ENCODE measurements at places on chromosomes 11 and 22.

DNA sequence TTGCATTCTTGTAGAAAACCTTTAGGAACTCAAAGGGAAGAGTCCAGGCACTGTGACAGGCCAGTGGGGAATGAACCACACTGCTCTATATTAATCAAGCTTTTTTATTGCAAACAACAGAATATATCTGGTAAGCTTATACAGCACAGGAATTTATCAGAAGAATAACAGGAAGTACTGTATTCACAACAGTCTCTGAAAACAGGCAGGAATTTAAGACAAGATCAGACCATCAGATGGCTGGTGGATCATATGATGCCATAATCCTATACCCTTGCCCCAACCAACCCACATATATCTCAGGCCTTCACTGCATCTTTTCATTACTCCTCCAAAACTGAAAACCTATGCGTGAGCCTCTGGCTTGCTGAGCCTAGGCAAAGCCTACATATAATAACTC lies 1.0 kb upstream of the HTATIP2 start:
- DNase-seq, result no peak

GRCh38 chr22:29351891-29352290 lies 36.4 kb upstream of the RASL10A start:
- DNase-seq, result no peak

DNA sequence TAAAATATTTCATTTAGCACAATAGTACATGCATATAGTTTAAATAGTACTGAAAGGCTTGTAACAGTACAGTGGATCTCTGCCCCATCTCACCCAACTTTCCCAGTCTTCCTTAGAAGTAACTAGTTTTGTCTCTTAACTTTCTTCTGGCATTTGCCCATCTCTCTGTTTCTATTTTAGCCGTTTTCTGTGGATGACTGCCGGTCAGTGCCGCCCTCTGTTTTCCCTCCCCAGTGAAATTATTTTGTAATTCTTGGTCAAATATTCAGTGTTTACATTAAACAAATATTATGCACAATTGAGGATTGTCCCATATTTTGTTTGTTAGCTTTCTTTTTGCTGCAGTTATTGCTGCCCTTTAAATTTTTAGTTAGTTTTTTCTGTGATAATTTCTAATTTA lies 8.3 kb downstream of the PDHX start:
- no peak for DNase-seq

GRCh38 chr11:79193663-79194310 lies 247.0 kb downstream of the TENM4 start:
- DNase-seq, result no peak

GRCh38 chr11:94771390-94771789 lies 3.2 kb downstream of the AMOTL1 start:
- DNase-seq, result no peak

GRCh38 chr22:49023161-49023878 lies 804.4 kb downstream of the BRD1 start:
- no peak for DNase-seq

DNA sequence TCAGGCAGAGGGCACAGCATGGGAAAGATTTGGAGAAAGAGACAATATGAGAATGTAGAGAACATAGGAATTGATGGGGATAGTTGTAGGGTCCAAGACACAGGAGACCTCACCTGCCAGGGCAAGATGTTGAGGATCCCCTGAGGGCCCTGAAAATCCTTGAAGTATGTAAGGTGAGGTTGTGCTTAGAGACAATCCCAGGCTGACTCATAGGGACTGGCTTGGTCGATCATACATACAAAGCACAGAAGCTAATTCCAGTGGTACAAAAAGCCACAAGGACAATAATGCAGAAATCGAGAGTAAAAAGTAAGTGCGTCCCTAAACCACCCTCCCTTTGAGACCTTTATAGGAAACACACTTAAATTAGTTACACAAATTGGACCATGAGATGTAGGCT lies 468.2 kb downstream of the MIAT start:
- no peak for DNase-seq

- no peak for DNase-seq
Measured at GRCh38 chr11:110200241-110200640, 96.2 kb downstream of the RDX start.

DNA sequence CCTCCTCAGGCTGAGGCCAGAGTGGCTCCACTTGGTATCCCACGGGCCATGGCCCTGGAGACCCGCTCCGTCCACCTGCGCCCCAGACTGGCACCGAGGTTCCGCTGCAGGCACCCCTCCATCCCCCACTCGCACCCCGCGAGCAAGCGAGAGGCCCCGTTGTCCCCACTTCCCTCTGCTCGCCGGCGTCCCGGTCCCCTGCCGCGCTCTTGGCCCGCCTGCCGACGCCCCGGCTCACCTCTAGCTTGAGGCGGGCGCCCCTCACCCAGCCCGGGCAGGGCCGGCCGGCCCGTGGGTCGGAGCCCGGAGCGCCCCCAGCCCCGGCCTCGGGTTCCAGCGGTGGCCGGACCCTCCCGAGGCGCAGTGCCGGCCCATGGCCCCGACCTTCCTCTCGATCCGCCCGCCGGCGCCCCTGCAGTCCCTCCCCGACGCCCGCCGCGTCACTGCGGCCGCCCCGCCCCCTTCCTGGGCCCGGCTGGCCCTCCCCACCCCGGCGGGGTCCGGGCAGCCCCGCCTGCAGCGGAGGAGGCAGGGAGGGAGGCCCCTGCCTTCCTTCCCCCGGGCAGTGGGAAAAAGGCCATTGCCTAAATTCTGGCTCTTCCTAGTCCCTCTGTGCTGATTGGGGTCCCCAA lies at the start of gene PITPNM1:
PITPNM1 (minus strand) TSS at position 414 of the 632 bp plus-strand sequence. CDS start 1,183 bp downstream, outside the sequence.
- DNase-seq, result no peak

DNA sequence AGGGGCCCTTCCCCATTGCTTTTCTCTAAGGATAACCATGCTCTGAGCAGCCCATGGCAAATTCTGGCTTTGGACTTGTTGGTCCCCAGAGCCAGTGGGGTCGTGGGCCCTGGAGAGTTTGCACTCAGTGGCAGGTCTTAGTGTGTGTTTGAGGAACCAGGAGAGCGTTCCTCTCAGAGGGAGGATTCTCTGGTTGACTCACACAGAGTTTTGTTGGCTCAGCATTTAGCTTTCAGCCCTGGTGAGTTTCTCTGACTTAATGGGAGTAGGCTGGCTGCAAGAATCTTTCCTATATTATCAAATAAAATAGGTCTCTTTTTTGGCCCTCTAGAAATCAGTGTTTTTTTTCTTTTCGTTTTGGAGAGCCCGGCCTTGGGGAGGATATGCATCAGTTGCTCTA lies 20.9 kb downstream of the ST14 start:
- no peak for DNase-seq

DNA sequence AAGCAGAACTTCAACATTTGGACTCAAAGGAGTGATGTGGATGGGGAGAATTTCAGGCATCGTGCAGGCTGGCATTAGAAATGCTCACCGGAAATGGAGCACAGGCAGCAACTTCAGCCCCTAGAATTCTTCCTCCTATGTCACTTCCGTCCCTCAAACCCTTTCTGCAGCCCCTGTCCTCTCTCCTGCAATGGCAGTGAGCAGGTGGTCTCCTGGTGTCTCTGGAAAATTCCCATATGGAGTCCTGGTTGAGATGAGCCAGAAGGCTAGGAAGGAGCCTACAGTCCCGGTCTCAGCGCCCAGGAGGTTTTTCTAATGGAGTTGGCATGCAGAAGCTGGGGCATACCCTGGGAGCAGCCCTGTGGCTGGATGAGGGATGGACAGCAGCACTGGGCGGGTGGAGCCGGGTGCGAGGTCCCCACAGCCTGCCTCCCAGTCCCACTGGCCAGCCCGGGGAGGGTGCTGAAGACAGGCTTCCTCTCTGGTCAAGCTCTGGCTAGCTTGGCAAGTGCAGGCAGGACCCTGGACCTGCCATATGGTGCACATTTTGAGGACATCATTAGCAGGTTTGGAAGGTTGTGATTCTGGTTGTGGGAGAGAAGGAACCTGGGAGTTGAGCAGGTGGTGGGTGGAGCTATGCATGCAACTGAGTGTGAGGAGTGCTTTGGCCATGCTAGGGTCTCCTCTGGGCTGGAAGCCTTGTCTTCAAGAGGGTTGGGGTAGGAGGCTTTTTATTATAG lies 59.8 kb upstream of the B3GAT1 start:
- DNase-seq, result no peak

DNA sequence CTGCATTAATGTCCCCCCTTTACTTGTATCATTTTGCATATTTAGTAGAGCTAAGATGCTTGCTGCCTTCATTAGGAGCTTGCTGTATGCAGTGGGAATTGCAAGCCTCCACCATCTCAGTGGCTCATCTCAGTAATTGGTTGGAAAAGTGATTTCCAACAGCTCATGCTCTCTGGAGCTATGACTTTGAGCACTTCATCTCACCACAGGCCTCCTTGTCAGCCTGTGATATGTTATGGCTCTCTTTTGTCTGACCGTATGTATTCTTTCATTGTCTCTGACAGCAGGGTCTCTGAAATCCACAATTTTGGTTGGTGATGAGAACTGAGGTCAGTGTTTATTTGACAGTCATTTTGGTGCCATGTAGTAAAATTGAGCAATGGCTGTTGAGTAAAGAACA lies 345.1 kb downstream of the FAT3 start:
- no peak for DNase-seq

DNA sequence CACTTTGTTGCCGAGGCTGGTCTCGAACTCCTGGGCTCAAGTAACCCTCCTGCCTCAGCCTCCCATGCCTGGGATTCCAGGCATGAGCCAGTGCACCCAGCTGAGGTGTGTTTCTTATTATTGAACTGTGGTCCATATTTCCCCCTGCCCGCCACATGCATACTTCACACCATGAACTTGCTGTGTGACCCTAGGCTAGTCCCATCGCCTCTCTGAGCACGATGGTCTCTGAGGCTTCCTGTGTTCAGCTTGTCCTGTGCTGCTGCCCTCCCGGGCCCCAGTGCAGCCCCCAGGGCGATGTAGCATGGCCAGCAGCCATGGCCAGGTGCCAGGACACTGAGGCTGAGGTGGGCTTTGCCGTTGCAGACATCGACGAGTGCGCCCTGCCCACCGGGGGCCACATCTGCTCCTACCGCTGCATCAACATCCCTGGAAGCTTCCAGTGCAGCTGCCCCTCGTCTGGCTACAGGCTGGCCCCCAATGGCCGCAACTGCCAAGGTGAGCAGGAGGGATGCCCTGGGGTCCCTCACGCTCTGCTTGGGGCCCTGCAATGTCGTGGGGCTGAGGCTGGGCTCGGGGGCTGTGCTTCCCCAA lies 45.7 kb downstream of the FBLN1 start:
- no peak for DNase-seq

Measured in cortex of kidney (tissue), 1 donor.